ENCODE measurements at places on chromosomes 11 and 22.

DNA sequence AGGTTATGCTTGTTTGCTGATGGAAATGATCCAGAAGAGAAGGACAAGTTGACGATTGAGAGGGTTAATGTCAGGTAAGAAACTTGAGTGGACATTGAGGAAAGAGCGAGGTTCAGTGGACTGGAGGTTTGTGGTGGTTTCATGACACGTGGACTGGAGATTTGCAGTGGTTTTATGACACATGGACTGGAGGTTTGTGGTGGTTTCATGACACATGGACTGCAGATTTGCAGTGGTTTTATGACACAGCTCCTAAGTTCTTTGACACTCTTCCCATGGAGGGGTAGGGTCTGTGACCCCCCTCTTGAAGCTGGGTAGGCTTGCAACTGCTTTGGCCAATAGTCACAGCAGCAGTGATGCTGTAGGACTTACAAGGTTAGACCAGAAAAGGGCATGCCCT, 5.4 kb upstream of the MAPK8IP2 start:
- no peak for DNase-seq

- DNase-seq: no peak
Measured at GRCh38 chr22:48675830-48676145, 1151.9 kb downstream of the BRD1 start.

- no peak for DNase-seq
Measured at GRCh38 chr22:30605449-30606110, 1.4 kb upstream of the TCN2 start.

DNA sequence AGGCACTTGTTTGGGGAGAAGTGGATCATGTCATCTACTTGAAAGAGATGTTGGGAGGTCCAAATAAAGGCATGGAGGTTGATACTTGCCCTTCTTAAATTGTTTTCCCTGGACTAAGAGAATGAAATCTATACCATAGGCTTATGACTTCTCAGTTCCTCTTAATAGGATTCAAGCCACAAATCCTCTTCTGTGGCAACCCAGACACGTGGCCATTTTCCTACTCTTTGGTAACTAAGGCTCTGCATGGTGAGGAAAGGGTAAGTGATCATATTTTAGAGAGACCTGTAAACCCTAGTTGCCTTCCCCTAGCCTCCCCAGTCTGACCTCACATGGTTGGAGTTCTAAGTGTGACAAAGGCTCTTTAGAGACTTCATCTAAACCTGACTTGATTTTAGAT, 72.9 kb upstream of the CD44 start:
- no peak for DNase-seq

DNA sequence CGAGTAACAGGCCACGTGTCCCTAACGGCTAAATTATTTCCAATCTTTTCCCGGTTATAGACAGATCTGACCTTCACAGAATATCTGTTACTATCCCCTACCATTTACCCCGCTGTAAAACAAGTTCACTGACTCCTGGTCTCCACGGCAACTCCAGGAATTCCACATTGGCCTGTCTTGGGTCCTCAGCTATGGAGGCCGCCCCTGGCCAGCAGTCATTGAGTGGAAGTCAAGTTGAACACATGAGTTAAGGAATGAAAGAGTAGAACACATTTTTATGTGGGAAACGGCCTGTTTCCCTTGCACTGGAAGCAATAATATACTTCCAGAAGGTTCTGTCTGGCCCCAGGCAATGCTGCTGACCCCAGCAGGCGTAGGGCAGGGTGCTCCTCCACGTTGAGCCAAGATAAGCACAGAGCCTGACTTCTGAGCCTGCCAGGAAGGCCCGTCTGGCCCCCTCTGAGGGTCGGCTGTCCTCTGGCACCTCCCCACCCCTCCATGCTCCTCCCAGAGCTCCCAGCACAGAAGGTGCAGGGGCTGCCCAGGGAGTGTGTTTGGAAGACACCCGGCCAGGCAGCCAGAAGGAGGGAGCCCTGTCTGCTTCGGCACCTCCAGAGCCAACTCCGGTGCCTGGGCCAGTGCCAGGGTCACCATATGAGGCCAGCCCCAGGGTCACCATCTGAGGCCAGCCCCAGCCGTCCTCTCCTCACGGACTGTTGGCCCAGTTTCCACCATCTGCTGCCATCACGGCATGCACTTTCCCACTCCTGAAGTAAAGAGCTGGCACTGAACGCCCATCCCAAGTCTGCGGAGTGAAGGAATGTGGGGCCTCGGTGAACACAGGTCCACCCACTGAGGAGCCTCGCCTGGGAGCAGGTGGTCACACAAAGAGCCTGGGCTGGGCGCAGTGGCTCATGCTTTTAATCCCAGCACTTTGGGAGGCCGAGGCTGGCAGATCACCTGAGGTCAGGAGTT, 813.2 kb downstream of the BRD1 start:
- no peak for DNase-seq

DNA sequence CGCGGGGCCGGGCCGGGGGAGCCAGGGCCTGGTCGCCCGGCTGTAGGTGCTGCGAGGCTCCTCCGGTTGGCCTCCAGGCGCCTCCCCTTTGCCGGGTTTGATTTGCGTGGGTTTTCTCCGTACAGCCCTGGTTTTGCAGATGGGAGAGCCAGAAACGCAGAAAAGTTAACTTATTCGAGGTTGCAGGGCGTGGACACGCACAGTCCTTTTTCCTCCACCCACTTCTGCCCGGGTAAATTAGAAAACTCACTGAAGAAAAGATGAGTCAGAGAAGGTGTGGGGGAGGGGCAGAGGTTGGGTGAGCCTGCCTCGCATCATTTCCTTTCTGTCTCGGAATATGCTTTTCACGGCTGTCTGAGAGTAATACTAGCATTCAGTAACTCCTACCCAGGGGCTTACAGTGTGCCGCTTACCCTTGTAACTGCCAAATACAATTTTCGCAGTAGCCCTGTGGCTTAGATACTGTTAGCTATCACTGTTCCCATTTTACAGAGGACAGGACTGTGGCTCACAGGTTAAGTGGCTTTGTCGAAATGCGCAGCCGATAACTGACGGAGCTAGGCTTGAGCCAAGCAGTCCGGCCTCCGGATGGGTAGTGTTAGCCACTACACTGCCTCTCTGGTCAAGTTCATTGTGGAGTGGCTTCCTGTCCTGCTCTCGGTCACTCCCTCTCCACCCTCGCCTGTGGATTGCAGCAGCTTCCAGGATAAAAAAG, 812 bp downstream of the FADD start:
- DNase-seq: peak; percentile 82

GRCh38 chr11:46377831-46378230, 3.6 kb upstream of the MDK start:
- DNase-seq: no peak

GRCh38 chr11:78196661-78197091, 8.0 kb downstream of the USP35 start:
- DNase-seq: no peak

- DNase-seq: no peak
Measured at GRCh38 chr11:61682093-61682732, 2.0 kb downstream of the DAGLA start.

- no peak for DNase-seq
Measured at GRCh38 chr11:22674470-22675439, 8.3 kb downstream of the GAS2 start.

- no peak for DNase-seq
Measured at GRCh38 chr11:2212411-2213251, 41.0 kb upstream of the TH start.

- no peak for DNase-seq
Measured at GRCh38 chr11:131760091-131761061, 390.0 kb downstream of the NTM start.

GRCh38 chr11:86403458-86403857, 28.8 kb downstream of the CCDC81 start:
- DNase-seq: no peak

DNA sequence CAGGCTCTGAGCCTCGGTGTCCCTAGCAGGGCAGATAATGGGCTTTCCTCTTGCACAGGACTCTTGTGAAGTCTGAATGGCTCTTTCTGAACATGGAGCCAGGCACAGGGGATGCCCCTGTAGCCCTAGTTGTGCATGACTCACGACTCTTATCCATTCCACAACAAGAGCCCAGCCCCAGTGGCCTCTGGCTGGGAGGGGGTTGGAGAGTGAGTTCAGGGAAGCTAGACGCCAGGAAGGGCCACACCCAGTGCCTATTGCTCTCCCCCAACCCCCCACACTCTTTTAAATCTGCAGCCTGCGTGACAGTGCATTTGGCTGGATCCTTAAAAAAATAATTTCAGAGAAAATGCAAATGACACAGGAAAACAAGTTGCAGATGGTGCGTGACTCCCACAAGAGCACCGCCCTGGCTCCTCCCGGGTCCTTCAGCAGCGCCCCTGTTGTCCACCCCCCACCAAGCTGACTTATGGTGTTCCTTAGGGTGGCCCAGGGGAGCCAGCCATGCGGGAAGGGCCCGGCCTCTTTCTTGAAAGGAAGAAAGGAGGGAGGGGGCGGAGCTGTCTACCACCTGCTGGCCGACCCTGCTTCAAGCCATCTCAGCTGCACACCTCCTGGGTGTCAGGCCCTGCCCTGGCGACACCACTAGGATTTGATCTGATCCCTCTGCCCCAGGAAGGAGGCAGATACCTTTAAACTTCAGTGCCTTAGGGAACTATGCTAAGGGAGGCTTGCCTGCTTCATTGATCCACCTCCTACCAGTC, 74.7 kb downstream of the MN1 start:
- no peak for DNase-seq

DNA sequence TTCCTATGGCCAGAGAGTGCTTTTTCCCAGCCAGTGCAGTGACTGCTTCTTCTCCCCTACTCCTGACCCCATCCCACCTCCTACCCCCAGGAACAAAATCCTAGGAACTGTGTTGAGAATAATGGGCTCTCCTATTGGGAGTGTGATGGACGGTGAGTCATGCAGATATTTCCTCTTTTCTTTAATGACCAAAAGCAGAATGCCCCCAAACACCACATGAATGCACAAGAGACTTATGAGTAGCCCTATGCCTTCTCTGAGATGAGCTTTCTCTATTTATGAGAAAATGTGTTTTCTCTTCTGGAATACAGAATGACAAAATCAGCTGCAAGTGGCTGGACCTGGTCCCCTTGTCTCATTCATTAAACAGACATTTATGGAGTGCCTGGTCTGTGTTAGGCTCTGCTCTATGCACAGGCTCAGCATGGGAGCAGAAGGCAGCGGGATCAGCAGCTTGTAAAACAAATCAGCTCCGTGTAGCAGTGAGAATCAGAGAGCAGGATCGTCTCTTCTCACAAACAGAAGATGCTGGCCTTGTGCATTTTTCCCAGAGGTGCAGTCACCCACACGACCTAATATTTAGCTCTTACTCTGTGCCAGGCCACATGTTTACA, 47.5 kb upstream of the GALNT18 start:
- no peak for DNase-seq

- no peak for DNase-seq
Measured at GRCh38 chr11:44498089-44498871, 67.2 kb upstream of the CD82 start.

DNA sequence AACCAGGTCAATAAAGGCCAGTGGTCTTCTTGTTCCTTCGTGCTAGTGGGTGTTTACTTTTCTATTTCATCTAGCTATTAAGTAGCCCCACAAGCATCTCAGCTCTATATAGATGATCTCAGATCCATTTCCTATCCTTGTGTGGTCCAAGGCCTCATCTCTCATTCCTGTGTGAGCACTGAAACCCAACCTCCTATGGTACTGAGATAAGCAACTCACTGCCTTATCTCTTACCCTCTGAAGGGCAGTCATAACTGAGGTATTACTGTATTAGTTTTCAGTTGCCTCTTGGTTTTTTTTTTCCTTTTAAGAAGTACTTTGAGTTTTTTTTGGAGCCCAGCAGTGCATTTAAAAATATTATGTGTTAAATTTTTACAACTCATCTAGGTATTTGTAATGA, 28.3 kb downstream of the ACER3 start:
- DNase-seq: no peak

DNA sequence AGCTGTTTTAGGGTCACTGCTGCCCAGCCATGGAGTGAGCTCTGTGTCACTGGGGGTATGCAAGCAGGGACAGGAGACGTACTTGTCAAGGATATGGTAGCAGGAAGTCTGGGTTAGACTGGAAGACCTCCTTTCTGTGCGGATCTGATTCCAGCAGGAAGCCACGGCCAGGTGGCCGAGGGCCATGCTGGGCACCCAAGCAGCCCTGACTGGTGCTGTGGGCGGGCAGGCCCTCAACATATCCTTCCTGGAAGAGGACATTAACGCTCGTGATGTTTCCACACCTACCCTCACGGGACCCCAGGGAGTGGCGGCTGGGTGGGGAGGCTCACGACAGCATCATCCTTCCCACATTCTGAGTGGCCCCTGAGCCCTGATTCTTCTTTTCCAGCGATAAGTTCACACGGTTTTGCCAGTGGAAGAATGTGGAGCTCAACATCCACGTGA, 8.7 kb upstream of the ANKRD13D start:
- no peak for DNase-seq

- DNase-seq: no peak
Measured at GRCh38 chr11:97751405-97751804, 1269.3 kb upstream of the CNTN5 start.

DNA sequence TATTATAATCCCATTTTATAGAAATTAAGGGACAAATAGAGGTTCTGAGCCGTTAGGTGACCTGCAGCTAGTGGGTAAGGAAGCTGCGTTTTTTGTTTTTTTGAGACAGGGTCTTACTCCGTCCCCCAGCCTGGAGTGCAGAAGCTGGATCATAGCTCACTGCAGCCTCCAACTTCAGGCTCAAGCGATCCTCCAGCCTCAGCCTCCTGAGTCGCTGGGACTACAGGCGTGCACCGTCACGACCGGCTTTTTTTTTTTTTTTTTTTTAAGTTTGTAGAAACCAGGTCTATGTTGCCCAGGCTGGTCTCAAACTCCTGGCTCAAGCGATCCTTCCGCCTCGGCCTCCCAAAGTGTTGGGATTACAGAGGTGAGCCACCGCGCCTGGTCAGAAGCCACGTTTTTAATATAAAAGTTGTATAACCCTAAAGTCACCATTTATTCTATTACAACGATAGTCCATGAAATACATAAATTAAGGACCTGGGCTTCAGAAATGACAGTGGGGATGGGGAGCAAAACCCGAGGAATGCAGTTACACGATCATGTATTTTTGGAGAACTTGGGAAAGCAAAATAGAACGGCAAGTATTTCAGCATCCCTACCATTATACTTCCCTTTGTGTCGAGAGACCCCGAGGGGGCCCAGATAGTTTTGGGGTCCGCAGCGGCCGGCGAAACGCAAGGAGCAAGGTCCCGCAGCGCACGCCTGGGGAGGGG, 638 bp downstream of the SAAL1 start:
- DNase-seq: no peak

DNA sequence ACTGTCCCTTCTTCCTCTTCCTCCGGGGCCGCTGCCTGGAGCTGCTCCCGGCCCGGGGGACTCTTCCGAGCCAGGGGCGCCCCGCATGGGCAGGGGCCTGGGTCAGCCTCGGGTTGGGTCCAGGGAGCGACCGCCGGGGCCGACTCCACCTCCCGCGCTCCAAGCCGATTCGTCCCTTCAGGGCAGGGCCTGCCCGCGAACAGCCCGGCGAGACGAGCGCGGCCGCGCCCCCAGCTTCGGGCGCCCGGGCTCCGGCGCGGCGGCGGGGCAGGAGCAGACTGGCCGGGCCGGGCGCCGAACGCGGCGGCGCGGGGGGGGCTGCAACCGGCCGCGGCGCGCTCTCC, at the start of gene LARGE1:
LARGE1 (minus strand) TSS at position 280 of the 344 bp plus-strand sequence.
- no peak for DNase-seq
